ENCODE measurements at places on chromosomes 2 and 18.

DNA sequence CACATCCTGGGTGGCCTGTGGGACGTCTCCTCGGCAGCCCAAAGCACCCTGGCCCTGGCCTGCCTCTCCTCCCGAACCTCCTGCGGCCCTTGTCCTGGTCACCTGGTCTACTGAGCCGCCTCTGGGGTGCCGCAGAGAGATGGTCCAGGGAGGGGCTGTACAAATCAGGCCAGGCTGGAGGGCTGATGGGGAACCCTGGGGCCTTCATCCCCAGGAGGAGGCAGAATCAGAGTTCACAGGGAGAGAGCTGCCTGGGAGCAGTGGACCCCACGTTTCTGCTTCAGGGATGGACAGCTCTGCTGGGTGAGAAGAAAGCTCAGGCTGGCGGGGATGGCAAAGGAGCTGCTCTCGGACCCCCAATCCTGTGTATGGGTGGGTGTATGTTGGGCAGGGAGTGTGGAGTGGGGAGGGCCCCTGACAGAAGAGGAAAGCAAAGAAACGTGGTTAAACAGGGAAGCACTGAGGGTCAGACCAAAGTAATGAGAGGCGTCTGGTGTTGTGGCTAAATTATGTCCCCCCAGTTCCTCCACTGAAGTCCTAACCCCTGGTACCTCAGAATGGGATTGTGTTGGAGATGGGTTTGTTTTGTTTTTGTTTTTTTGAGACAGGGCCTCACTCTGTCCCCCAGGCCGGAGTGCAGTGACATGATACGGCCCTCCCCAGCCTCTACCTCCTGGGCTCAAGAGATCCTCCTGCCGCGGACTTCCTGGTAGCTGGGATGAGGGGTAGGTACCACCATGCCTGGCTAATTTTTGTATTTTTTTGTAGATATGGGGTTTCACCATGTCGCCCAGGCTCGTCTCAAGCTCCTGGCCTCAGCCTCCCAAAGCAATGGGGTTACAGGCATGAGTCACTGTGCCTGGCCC lies 73.4 kb upstream of the SMAD7 start:
- no peak for DNase-seq

DNA sequence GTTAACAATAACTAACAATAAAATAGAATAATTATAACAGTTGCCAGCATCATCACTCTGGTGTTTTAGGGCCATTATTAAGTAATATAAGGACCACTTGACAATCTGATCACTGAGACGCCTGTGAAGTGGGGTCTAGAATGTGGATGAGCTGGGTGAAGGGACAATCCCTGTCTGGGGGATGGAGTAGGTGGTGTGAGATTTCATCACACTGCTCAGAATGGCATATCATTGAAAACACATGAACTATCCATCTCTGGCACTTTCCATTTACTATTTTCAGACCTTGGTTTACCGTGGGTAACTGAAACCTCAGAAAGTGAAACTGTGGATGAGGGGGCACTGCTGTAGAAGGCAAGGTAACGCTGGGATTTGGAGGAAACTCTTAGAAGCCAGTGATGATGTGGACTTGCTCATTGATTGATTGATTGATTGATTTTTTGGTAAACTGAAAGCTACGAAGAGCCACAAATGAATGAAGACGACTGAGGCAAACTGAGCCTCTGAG lies 204.4 kb upstream of the TWIST2 start:
- no peak for DNase-seq

- peak; percentile 1 for DNase-seq
Observed at GRCh38 chr2:235614900-235615712, 121.3 kb downstream of the AGAP1 start.

DNA sequence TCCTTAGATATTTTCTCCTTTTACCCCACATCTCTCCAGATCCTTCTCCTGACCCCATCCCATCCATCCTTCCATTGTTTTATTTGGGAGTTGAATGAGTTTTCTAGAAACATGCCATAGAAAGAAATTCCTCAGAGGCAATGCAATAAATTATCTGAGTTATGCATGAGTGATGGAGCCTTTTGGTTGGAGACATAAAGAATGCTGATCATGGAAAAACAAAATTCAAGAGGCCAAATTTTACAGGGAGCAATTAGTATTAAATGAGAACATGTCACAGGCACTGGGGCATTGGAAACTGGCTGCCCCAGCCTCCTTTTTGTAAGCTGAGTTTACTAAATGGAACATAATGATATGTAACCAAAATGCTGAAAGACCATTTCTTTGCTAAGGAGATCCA lies 74.2 kb upstream of the LCLAT1 start:
- DNase-seq = no peak

DNA sequence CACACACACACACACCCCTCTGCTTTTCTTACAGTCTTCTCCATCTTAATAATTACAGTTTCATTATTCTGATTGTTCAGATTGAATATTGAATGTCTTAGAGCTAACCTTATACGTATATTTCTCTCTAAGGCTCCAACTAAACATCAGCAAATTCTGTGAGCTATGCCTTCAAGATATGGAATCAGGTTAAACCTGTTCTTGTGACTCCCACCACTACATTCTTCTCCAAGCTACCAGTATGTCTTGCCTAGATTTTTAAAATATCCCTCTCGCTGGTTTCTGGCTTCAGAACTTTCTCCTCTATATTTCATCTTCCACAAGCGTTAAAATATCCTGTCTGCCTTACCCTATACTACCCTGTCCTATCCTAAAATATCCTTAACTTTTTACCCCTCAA lies 1346.4 kb upstream of the CDH2 start:
- no peak for DNase-seq

DNA sequence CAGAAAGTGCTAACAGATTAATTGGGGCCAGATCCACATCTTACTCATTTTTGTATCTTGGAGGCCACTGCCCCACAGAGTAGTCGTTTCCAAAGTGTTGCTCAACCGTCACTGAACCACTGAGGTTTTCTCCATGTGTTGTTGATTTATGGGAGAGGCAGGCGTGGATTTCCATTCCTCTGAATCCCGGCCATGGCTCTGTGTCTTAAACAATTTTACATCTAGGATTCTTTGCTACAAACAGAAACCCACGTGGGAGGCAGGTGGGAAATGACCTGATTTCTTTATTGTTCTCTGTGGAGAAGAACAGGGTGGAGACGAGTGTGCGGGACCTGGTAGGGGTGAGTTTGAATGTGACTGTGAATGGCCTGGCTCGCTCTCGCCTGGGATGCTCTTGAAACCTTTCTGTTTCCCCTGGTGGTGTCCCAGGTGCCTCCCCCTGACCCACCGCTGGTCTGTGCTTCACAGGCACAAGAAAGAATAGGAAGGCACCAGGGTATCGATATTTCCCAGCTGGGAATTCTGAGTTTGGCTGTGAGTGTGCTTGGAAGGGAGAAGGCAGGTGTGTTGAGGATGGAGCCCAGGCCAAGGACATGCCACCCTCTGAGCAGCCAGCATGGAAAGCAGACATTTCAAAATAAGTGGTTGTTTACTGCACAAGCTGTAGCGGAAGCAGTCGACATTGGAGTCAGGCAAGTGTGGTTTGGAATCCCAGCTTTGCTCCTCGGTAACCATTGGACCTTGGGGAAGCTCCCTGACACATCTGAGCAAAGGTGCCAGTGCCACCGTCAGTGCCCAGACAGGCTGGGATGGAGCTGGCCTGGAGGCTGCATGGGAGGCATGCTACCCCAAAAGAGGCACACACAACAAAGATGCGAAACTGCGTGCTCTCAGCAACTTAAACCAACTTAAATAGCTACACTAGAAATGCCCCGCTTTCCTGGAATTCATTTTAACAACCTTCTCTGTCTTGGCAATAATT lies 50.0 kb downstream of the LPIN1 start:
- DNase-seq = no peak

DNA sequence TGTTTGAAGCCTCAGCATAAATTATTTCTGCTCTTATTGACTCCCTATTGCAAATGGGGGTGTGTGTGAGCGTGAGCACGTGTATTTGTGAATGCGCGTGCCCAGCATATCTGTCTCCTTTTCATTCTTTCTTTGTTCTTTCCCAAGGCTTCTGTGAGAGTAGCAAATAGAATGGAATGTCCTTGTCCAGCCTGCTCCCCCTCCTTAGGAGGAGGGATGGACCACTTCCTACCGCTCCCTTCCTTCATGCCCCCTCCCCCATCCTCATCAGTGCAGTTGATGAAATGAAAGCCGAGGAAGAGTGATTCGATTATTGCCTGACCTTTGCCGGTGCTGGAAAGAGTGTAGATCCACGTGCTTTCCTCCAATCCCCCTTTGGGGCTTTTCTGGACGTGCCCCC lies 102.0 kb downstream of the CPO start:
- no peak for DNase-seq

DNA sequence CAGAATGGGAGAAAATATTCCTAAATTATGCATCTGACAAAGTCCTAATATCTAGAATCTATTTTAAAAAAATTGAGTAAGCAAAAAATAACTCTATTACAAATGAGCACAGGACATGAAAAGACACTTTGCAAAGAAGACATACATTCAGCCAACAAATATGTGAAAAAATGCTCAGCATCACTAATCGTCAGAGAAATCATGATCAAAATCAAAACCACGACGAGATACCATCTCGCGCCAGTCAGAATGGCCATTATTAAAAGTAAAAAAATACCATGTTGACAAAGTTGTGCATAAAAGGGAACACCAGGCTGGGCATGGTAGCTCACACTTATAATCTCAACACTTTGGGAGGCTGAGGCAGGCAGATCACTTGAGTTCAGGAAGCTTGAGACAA lies 63.5 kb downstream of the EVA1A start:
- no peak for DNase-seq

DNA sequence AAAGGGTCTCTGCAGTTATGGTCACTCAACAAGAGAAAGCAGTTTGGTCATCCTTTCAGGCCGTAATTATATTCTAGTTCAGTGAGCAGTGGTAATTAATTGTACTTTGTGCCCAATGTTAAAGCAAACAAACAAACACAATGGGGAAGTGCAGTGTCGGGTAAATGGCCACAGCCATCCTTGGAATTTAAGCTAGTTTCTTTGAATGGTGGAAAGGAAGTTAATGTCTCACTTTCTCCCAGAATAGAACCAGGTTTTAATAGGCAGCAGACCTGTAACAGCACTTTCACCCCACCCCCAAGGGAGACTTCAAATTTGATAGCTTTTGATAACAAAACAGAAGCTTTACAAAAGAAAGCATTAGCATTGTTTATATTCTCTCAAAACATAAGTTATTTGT lies 20.0 kb upstream of the ITGAV start:
- no peak for DNase-seq

- no peak for DNase-seq
Observed at GRCh38 chr2:145043399-145043834, 523.5 kb upstream of the ZEB2 start.

DNA sequence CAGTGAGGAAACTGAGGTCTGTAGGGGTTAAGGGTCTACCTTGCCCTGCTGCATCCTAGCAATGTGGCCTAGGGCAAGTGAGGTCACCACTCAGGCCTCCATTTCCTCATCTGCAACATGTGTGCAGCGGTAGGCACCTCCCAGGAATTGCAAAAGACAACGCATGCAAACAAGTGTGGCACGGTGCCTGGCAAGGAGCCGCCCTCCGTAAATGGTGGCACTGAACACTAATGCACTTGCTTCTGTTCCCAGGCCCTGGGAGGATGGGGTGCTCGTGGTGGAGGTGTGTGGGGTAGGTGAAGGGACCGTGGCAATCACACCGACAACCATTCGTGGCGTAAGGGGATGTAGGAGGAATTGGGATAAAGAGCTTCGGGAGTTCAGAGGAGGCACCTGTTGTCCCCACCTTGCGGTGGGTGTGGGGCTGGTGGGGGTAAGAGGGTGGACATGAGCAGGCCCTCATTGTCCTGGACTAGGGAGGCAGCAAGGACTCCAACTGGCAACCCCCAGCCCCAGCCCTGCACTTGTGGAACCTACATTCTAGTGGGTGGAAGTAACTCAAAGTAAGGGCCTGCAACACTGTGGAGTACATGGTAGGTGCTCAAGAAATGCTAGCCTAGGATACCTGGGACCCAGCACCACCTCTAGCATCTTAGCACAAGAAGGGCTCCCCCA lies 26.0 kb downstream of the ATOH8 start:
- no peak for DNase-seq

- no peak for DNase-seq
Observed at GRCh38 chr2:196566961-196567666, 72.4 kb upstream of the CCDC150 start.

DNA sequence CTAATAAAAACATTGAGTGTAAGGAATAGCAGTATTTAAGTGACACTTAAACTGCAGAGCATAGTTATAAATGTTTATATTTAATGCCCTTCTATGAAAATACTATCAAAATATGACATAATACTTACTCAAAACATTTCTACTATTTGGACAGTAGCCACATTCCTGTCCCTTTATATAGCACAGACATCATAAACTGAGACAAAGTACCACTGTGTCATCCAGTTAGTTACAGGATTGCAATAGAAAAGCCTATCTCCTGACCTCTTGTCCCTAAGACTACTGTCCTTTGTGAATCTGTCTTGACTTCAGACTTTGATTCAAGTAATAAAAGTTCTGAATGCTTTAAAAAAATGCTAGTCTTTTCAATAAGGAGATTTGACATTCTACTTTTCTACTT lies 1528.5 kb upstream of the NXPH2 start:
- DNase-seq = no peak

- DNase-seq = no peak
Observed at GRCh38 chr2:61257446-61257845, 95.5 kb downstream of the C2orf74 start.

- no peak for DNase-seq
Observed at GRCh38 chr2:86185517-86186212, 9.6 kb downstream of the IMMT start.

DNA sequence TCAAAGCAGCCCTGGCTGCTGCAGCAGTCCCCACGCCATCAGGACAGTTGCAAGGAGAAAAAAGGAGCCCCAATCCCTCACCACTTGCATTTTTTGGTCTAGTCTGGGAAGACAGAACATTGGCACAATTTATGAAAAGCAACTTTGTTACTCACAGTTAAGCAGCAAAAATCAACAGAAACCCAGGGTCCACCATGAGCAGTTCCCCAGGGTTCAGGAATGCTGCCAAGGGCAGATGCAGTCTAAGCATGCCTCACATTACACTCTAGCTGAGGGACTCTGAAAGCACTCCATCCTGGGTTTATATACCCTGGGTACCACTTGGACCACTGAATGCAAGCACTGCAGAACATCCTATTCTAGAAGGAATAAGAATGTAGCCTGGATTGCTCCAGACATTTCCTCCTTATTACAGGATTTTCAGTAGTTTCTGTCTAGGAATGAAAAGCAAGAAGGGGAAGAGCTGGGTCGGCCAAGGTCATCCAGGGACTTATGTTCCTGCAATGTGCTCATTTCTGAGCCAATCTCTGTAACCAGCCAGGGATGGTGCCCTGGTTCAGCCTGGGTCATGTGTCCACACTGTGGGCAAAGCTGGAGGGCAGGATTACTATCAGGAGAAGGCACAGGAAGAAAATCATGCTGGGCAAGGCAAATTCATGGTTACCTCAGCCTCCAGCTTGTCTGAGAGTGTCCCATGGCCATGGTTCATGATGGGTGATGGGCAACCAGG lies 19.5 kb upstream of the TMEM163 start:
- DNase-seq = peak; percentile 61

DNA sequence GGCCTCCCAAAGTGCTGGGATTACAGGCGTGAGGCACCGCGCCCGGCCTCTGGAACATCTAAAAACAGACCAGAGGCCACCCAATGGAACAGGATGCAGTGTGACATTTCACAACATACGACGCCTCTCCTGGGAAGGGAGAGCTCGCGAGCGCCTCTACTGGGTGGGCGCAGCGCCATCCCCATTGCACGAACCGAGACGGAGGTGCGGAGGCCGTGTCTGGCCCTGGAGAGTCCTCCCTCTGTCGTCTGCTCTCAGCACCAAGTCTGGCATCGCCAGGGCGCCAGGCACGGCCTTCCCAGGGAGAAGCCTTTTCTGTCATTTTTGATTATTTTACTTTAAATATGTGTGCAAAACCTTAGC lies 9.4 kb upstream of the GBX2 start:
- DNase-seq = peak; percentile 18
